HT-29 (cell line): ENCODE measurements at places on chromosomes 13 and 19.

DNA sequence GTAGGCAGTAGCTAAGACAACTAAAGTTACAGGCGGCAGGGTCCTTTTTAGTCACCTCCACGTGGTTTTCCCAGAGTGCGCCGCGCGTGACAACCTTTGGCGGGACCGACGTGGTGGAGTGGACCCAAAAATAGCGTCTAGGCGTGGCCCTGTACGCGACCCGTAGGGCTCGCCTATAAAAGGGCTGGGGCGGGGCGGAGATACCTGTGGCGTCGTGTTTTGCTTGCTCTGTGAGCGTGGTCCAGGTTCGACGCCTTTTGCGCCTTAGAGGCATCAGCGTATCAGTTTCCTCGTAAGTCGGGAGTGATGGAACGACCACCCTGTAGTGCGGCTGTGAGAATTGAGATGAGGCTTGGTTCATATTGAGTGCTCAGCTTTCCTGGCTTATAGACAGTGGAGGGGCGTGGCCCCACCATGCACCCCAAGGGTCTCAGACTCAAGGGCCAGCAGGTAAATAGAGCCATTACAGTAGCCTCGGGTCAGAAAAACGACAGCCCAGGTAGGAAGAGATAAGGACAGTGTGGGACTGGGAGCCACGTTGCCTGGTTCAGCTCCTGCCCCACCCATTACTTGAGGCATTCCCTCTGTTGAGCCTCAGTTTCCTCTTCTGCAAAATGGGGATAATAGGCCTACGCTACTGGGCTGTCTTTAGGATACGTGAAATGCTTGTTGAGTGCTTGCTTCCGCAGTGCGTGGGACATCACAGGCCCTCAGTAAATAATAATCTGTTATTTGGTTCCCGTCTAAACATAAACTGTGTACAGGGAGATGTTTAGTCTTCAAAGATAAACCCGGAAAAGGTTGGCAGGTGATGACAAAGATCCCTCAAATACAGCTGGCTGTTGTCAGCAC is 693 bp upstream of the TMED1 start:
- no peak for DNase-seq

DNA sequence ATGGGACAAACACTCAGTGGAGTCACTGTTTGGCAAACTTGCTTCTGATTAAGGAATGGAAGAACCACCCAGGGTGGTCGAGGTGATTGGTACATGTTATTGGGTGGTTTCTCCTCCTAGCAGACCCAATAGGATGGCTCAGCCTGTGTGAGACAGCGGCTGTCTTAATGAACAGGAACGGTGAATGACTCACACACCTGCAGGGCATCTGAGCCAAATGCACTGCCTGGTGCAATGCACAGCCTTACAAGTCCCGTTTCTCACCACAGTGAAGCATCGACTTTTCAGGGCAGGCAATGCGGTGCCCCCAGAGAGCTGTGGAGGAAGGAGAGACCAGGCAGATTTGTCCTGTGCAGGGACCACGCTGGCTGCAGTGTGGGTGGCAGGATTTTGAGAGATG is 238.5 kb downstream of the FGF9 start:
- no peak for DNase-seq

GRCh38 chr19:38557205-38557799 is 60.5 kb downstream of the MAP4K1 start:
- peak; percentile 45 for DNase-seq

DNA sequence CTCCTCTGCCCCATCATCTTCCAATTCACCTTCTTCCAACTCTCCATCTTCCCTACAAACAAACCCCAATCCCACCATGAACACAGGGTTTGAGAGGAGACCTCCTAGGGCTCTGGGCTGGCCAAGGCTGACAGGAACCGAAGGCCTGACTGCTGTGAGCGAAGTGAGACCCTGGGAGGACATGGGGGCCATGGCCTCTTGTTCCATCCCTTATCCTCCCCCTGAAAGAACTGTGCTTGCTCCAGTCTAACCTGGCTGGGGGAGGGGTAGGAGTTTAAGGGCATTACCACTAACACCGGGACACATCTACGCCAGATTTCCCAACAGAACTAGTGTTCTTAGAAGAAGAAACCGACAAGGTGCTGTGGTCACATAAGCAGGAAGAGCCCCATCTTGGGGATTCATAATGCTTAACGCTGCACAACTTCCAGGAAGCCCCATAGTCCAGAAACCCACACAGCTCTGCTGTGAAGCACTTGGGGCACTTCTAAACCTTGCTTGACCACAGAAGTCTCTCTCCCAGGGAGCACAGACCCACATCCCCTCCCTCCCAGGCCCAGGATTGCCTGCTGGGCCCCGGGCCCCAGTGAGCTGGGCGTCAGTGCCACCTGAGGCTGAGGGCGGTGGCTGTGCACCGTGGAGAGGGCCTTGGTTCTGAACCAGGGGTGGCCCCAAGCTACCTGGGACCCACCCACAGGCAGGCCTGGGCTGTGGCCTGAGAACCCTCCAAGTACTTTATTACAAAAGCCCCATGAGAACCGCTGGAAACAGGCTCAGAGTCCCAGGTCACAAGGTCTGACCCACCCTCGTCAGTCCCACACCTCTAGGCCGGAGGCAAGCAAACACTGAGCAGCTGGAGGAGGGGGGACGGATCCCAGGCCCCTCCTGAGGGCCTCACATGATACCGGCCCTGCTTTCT is 18.8 kb downstream of the ZC3H4 start:
- peak; percentile 84 for DNase-seq

DNA sequence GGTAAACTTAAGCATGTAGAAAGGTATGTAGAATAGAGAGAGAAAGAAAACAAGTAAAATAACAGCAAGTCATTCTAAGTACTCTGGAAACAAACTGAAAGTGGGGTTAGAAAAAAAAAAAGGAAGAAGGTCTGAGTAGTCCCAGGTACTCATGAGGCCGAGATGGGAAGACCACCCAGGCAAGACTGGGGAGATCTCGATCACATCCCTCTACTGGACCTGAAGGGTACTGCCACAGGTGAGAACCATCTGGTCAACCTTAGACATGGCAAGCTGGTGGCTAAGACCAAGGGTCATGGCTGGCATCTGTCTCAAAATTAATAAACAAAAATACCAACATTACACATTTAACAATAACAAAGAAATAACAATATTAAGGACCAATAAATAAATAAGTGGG is 36.3 kb upstream of the ZNF724 start:
- DNase-seq = no peak

GRCh38 chr19:40143612-40144011 is 47.6 kb upstream of the MAP3K10 start:
- DNase-seq = no peak
